ENCODE measurements at places on chromosomes 4 and X.

DNA sequence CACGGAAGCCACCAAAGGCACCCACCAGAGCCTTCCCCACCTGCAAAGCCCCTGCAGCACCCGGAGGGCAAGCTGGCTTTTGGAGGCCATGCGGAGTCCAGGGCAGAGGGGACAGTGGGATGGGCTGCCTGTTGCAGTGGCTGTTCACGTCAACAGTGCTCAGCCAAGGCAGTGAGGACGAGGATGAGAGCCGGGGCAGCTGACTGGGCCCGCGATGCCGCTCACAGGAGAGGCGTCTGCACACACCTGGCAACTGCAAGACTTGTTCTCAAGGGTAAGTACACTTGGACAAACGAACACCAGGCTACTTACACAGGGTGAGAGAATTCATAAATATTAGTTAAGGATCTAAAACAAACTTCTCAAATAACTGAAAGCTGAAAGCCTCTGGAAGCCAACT is 19.6 kb downstream of the FGFR3 start:
- DNase-seq = no peak

DNA sequence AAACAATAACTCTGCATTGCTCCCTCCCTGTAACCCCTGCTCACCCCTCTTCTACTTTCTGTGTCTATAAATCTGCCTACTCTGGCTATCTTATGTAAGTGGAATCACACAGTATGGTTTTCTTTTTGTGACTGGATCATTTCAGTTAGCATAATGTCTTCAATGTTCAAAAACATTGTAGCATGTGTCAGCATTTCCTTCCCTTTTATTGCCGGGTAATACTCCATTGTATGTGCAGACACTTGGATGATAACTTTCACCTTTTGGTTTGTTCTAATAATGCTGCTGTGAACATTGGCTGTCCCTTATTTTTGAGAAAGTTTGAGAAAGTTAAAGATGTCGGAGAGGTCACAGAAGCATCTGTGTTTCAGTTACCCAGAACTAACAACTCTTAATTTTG is 60.6 kb upstream of the TLR2 start:
- DNase-seq = no peak

GRCh38 chr4:78880874-78881492 is 58.3 kb downstream of the PAQR3 start:
- DNase-seq = no peak

DNA sequence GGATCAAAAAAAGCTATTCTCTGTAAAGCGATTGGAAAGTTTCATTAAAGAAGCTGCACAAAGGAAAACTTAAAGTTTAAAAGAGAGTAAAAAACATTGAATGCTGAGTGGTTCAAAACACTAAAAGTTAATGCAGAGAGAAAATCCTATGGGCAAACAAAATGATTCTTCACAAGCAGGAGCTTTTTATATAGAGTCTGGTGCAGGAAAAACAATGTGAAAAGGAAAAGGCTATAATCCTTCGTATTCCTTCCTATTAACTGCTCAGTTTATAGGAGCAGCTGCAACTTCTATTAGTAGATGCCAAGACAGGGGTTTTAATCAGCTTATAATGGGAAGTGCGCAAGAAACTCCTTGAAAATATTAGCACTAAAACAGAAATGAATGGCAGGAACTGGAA is 100.7 kb downstream of the PDGFC start:
- DNase-seq = no peak

GRCh38 chrX:39214387-39215126 is 413.3 kb downstream of the MID1IP1 start:
- DNase-seq = peak; percentile 48

- DNase-seq = no peak
Measured at GRCh38 chrX:130793975-130794374, 109.0 kb downstream of the ENOX2 start.

All from amygdala (tissue), 56 donors.